Colonic mucosa (tissue), 4 donors: ENCODE measurements at places on chromosomes 7 and 10. TPM values are rescaled to one million over a fixed set of nuclear protein-coding genes. Genes with fewer than 3 reads are reported as not detected.

DNA sequence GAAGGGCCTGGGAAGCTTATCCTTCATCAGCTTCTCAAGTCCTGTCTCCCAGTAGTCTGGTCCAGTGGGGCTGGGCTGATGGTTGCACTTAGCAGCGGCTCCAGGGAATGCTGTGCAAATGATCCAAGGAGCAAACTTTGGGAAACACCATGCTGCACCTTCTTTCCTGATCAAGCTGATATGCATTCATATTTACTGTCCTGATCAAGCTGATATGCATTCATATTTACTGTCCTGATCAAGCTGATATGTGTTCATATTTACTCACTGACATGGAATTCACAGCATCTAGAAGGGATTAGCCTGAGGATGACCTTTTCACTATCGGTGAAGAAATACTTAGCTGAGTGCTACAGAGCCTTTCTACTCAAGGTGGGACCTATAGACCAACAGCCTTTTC lies 330.7 kb downstream of the BMPER start:
- DNase-seq: no peak

GRCh38 chr10:129438024-129438423 lies 29.0 kb upstream of the MGMT start:
- no peak for DNase-seq

NEUROD6 gene
- total RNA-seq: not detected

IDI2 gene
- not detected for total RNA-seq

GJD4 gene
- not detected for total RNA-seq

DNA sequence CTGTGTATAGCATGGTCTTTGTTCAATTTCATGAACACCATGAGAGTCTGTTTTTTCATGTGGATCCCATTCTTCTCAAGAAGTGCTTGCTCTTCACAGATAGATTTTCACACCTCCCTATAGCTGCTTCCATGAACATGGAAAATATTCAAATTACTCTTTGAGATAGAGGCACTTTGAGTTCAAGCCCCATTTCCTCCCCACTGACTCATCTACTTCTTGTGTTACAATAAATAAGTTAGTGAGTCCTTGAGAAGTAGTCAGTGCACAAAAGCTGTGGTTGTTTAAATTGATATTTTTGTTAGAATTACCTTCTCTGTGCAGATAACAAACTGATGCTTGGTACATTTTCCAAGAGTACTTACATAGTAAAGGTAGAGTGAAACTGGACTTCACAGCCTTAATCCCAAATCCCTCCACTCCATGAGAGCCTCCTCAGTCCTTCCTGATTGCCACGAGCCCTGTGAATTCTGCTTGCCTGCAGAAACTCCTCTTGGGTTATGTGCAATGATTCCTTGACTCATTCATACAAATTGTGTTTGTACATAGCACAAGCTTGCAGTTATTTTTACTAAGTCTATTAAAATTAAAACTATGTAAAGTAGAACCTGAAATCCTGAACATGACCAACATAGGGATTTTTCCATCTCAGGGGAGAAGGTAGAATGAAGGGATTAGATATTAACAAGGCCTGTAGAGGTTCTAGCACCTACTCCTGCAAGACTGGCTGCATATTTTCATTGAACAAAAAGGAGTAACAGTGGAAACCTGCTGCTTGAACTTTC lies 496.2 kb downstream of the TNS3 start:
- no peak for DNase-seq

DNA sequence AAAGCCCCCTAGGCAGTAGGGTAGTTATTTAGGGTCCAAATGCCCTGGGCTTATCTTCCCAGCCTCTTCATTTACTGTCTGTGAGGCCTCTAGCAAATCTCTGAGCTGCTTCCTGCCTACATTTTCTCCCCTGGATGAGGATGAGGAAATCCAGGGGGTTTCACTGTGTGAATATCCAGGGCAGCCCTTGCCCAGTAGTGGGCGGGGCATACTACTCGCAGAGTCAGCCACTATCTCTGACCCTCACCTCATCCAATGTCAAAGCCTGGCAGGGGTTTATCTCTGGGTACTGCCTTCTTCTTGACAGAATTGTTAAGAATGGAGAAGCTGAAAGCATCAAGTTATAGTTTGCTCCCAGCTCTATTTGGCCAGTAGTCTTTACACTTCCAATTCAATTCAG lies 48.9 kb downstream of the CUZD1 start:
- no peak for DNase-seq

DNA sequence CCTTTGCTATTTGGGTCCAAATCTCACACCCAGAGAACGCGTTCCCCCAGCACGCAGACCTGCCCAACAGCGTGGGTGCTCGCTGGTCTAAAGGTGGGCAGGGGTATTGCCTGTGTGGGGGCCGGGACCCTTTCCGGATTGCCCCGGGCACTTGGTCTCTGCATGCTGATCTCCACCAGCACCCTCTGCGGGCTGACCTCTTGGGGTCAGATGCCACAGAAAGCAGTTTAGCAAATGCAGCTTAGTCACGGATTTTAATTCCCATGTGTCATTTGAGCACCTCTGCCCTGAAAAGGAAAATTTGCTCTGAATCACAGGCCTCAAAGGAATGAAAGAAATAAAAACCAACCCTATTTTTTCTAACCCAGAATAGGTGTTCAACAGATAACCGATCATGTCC lies 46.7 kb downstream of the PKD1L1 start:
- no peak for DNase-seq

GRCh38 chr10:76119515-76119914 lies 688.1 kb downstream of the LRMDA start:
- DNase-seq: no peak

- no peak for DNase-seq
These were observed 52.5 kb upstream of the FRMD4A start for GRCh38 chr10:14383266-14383665.

GRCh38 chr7:149261316-149261828 lies 624 bp upstream of the ZNF783 start:
- DNase-seq: no peak

DNA sequence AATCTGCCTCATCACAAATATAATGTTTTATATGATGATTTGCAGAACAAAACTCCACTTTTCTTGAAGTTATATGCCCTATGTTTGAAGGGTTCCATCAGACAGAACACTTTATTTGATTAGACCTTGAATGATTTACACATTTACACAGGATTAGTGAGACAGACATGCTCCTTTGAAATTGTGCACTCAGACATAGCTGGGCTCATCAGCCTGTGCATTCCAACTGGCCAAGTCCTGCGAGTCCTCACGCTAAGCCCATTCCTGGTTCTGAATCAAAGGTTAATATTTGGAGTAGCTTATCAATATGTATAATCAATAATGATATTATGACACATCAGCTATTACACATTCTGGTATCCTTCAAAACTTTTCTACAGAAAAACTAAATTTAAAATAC lies 173.6 kb downstream of the MBL2 start:
- no peak for DNase-seq
